ACHN (cell line): ENCODE measurements at places on chromosomes 2 and 18.

GRCh38 chr18:5626130-5626880, 82.5 kb upstream of the EPB41L3 start:
- no peak for DNase-seq

DNA sequence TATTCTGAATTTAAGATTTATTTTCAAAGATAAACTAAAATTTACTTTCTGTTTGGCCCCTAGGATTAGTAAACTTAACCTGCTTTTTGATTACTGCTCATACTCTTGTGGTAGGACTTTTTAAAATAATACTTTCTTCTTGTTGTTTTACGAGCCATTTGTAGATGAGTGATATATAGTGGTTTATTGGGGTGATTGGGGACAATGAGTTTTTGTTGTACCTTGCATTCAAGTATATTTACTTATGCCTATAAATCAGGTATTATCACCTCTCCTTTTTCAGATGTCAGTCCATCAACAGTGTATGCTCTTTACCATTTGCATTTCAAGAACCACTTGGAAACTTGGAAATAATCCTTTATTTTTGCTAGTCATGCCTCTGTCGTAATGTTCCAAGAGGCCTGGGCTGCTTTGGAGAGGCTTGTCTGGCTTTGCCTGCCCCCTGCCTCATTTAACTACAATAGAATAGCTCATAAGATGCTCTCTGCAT, 131.3 kb downstream of the COMMD1 start:
- DNase-seq = no peak

DNA sequence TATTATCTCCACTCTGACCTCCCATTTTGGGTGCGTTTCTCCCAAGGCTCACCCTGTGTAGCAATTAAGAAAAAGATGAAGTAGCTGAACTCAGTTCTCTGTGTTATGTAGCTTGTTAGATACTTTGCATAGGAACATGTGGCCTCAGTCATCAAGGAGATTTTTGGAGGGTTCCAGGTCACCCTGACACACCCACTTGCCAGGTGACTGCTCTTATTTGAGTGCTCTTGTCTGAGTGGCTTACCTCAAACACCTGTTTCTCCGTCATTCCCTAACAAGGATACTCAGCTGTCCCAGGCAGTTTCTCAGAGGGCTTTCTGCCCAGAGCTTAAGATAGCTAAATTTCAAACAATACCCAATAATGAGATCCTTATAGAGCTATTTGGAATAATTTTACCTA, 577.2 kb upstream of the HNMT start:
- no peak for DNase-seq

DNA sequence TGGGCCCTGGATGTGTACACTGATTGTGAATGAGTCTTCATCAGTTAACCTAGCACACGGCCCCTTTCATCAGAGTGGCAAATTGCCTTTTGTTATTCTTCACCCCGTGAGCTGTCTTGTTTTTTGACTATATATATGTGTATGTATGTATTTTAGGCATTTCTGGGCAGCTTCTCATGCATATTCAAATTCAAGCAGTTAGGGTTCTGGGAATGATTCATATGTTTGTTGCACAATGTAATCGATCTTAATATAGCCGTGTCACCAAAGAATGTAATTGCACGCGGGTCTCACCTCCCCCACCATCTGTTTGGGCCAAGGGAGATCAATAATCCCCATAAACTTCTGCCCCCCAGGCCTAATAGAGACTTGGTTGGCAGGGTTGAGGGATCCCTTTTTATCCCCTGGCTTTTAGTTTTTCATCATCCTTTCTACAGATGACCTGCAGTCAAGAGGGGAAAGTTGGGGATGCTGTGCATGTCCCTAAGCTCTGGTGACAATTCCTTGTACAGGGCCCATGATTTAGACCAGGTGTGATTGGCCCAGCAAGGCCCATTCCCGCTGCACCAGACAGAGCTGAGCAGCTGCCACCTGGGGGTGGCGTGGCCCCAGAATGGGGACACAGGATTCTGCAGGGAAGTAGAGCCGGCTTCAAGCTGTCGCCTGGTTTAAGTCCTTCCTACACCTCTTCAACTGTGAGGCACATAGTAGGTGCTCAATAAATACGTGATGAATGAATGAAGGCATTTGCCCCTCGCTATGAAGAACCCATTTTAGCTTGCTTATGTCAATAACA, 19.2 kb downstream of the KCNF1 start:
- DNase-seq = no peak

GRCh38 chr2:236863729-236864126, 222.0 kb upstream of the COPS8 start:
- DNase-seq = no peak

DNA sequence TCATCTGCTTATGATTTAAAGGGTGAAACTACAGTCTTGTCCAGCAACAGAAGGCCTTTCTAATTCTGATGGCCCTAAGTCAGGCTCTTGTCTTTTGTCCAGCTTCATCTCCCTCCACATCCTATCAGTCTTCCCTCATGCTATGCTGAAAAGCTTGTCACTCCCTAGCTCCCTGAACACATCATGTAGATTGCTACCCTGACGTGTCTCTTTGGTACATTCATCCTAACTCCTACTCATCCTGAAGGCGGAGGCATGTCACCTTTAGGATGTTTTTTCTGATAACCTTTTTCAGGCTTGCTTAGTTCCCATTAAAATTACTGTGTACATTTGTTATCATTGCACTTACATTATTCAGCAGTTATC, 78.4 kb upstream of the ARL5A start:
- no peak for DNase-seq

- DNase-seq = no peak
These were observed 177.1 kb downstream of the EIPR1 start for GRCh38 chr2:3200420-3200939.
